NCI-H1092 treated with DMSO at 0.1 percent for 48 hours (cell line): ENCODE measurements at places on chromosomes 2 and 18.
A peak's percentile ranks its signal among the peaks of the same experiment; 100 is the strongest.

DNA sequence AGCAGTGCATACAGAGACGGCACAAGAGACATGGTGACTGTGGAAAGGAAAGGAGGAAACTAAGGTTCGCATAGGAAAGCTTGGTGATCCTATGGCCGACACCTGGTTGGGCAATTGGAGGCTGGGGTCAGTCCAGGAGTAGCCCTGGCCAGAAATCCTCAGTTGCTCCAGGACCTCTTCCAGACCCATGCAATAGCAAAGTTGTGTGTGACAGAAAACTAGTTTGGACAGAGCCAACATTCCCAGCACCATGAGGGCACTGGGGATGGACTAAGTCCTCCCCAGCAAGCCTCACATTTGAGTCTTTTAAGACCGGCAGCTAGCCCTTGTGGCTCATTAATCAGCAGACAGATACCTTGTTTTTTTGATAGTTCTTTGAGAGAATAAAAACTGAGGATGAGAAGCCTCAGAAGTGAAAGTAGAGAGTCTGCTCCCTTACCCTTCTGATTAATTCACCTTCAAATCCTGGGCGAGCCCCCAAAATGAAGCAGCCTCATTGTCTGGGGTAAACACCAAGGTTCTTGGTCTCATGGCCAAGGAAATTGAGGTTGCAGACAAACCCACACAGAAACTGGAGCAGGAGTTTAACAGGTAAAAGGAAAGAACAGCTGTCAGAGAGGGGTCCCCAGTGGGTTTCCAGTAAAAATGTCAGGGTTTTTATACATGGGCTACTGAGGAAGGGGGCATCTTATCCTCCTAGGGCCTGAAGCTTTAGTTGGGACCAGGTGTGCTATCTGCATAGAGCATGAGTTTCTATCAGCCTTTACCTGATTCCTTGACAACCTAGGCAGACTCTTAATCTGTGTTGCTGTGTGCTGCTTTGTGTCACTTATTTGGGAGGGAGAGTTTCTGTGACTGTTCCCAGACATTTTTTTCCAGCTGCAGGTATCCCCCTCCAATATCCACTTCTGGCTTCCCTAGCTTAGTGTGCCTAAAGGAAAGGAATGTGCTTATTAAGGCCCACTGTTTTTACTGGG lies 39.1 kb downstream of the STK17B start:
- no peak for DNase-seq

- no peak for DNase-seq
Measured at GRCh38 chr18:76339246-76339620, 155.8 kb downstream of the ZNF516 start.

GRCh38 chr2:218423584-218423983 lies 4.7 kb downstream of the VIL1 start:
- no peak for DNase-seq

- DNase-seq: peak; percentile 11
Measured at GRCh38 chr18:54607213-54608027, 16.4 kb downstream of the DYNAP start.

GRCh38 chr18:58190842-58191530 lies 147.0 kb downstream of the NEDD4L start:
- DNase-seq: no peak

- no peak for DNase-seq
Measured at GRCh38 chr2:48448274-48449061, 81.5 kb upstream of the STON1 start.

GRCh38 chr2:231518771-231519170 lies 11.5 kb downstream of the NMUR1 start:
- DNase-seq: no peak

DNA sequence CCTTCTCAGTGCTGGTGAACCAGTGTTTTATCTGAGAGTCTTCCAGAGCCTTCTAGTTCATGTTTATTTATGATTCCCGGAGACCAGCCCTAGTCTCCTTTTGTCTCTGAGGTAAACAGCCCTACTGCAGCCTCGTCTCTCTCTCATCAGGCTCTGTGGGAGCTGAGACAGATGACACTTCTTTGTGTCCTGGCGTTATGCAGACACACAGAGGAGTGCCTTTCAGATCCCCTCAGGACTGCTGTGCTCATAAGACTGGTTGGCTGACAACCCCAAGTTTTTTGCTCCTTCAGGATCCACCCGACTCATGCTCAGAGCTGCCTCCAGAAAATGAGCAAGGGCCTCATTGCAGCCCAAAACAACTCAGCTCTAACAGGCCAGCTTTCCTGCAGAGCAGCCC lies 523.8 kb upstream of the SPHKAP start:
- no peak for DNase-seq

- no peak for DNase-seq
Measured at GRCh38 chr2:146123714-146124113, 1603.8 kb upstream of the ZEB2 start.

DNA sequence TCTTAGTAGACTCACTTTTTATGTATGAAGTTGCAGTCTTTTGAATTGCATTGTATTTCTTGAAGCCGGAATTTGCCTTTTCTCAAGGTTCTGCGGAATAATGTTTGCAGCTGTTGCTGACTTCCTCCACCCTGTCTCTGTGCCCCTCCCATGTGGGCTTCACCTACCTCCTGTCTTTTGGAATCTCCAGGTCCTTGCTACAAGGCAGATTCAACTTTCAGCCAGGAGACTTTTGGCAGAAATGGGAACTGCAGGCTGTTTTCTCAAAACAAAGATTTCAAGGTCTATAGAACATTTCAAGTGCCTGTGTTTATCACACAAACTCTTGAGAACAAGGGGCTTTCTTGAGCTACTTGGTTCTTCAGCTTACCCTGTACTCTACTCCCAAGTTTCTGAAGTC lies 25.6 kb downstream of the ZNF236 start:
- no peak for DNase-seq

DNA sequence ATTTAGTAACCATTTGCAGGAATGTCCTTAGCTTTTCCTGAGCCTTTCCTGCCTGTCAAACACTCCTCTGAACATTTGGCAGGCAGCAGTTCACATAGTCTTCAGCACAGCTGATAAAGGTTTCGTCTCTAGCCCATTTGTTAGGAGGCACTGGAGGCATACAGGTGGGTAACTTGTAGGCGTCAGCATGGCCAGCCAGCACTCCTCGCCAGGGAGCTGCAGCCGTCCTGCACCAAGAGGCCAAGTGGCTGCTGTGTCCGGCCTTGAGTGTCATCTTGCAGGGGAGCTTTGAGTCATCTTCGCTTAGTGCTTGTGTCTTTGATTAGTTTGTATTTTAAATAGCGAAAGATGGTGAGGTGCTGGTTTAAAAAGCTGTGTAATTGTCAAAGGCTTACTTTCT lies 120.3 kb upstream of the NFATC1 start:
- DNase-seq: no peak
